NCI-H187 treated with DMSO at 0.1 percent for 48 hours (cell line): ENCODE measurements at places on chromosomes 2 and 18.

GRCh38 chr2:65199891-65200290 lies 27.7 kb upstream of the ACTR2 start:
- DNase-seq = no peak

DNA sequence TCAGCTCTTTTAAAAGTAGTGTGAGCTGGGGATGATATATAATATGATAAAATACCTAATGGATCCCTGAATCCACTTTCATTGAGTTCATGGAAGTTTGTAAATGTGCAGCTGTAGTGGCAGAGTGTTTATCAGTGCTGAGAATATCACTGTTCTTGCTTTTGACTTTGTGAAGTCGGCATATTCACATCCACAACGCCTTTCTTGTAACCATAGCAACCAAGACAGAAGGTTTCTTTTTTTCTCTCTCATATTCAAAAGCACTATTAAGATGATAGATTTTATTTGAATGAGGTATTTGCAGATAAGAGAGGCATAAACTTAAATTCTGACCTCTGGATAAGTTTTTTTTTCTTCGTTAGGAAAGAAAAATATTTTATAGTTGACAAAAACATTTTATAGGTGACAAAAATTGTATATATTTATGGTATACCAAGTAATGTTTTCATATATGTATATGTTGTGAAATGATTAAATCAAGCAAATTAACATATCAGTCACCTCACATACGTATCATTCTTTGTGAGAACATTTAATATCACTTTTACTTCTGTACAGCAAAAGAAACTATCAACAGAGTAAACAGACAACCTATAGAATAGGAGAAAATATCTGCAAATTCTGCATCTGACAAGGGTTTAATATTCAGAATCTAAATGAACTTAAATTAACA lies 130.0 kb downstream of the PLCL1 start:
- DNase-seq = no peak

- DNase-seq = no peak
Observed at GRCh38 chr2:151306621-151307020, 17.2 kb upstream of the NMI start.

- DNase-seq = no peak
Observed at GRCh38 chr2:83487451-83487850, 971.6 kb downstream of the SUCLG1 start.

- no peak for DNase-seq
Observed at GRCh38 chr2:233418761-233419546, 64.7 kb downstream of the DGKD start.

- DNase-seq = no peak
Observed at GRCh38 chr2:19046986-19047780, 311.2 kb downstream of the OSR1 start.

DNA sequence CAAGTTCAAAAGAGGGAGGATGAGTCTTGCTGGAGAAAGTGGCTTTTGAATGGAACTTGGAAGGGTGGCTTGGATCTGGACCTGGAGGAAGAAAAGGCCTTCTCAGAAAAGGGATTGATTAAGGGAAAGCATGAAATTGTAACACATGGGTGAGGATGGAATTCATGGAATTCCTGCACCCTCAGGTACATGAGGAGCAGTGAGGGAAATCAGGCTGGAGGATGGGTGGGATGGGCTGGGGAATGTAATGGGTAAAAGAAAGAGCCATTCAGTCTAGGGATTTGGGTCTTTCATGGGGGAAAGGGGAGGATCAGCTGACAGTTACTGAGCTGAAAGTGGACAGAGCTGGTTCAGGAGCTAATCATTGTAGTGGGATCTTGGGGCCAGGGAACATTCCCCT lies 51.2 kb upstream of the HAAO start:
- no peak for DNase-seq

- DNase-seq = no peak
Observed at GRCh38 chr2:241068942-241069810, 32.9 kb downstream of the MTERF4 start.

GRCh38 chr2:33014268-33014667 lies 67.5 kb downstream of the LTBP1 start:
- no peak for DNase-seq

DNA sequence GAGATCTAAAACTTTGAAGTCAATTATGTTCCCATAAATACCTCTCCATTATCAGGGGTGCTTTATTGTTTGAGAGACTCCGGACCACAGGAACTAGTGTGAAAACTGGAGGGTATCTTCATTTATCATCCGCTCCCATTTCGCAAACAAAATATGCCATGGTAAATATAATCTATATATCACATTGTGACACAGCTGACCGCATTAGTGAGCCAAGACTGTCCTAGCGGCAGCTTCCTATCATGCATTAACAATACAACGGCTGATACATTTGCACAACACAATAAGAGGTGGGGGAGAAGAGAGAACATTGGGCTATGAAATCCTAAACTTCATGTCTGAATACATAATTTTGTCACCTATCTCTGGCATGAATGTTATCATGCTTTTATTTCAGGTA lies 29.5 kb downstream of the BCL11A start:
- no peak for DNase-seq

DNA sequence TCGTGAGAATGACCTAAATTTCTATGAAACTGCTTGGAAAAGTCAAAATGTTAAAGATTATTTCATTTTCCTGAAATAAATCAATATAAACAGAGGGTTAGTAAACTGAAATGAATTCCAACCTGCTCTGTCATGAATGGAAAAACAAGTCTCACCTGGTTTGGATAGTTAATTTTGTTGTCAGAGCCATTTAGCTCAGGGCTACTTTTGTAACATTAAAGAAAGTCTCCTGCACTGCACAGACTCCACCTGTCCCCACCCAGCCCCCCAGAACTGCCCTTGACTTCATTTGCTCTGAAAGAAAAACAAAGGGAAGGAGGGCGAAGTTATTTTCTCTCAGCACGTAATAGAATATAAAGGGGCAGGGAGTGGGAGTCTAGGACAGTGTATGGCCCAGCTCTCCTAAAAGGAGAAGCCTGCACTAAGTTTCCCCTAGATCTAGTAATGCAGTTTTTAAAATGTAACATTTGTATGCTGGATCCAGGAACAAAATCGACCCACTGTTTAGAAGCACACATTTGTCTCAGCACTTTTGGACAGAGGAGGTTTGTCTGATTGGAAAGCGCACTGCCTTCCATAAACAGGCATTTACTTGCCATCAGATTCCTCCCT lies 54.2 kb upstream of the ACSL3 start:
- no peak for DNase-seq
